ENCODE measurements at places on chromosomes 3 and 15. TPM values are rescaled to one million over a fixed set of nuclear protein-coding genes. Genes with fewer than 3 reads are reported as not detected.

DNA sequence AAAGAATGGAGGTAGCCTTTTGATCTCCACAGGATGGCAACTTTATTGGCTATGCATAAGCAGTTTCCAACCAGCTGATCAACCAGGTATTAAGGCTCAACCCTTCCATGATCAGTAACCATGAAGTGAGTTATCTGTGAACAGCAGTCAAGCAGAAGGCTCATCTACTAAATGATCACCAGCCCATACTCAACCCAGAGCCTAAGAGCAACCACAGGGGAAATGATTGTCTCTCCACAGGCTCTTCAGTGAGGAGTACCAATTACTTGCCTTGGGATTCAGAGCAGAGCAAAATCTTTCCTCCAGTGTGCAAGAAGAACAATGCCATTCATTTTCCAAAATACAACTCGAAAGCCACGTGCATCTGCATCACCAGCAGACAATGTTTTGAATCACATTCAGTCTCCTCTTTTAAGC, 754.8 kb downstream of the ROBO1 start:
- DNase-seq = no peak

GRCh38 chr3:52225452-52226228, at the start of gene TLR9:
Gene TLR9, minus strand, starts transcription at chr3:52225645. Its CDS starts 116 bp downstream, at chr3:52225529.
- peak; percentile 62 for DNase-seq

DNA sequence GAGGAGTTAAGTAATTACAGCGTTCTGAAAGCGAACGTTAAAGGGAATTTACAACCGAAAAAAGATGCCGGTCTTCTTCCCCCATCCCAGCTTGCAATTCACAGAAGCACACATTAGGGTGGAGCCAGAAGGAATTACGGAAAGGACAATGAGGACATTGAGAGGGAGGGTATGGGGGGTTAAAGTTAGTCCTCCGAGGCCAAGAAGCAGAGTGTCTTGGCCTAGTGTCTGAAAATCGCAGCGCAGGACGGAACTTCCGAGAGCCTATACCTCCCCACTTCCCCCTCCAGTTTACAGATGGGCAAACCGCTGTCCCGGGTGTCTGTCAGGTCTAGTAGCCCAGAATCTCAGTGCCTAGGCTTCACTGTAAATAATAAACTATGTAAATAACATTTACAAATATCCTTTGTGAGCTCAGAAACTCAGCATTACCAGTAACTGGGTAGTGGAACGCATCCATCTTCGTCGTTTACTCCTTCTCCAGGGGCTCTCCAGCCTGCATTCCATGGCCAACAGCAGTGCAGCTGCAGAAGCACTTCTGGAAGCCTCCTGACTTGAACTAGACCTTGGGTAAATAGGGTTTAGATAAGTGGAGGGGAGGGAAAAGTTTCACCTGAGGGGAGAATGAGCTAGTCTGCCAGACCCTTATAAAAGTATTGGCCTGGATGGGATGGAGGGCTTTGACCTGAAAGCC, 922 bp downstream of the ADPRH start:
- no peak for DNase-seq

- no peak for DNase-seq
Observed at GRCh38 chr3:19972054-19972453, 25.2 kb downstream of the RAB5A start.

- DNase-seq = no peak
Observed at GRCh38 chr15:80840182-80841130, 61.3 kb downstream of the CEMIP start.

The NPAP1 gene
- not detected for total RNA-seq

The SAMD7 gene
- not detected for total RNA-seq

The ATP10A gene
- not detected for total RNA-seq

The RBP2 gene
- total RNA-seq = 28.0 TPM

Measured in Caco-2 (cell line).